ENCODE measurements at places on chromosomes 4 and X.

DNA sequence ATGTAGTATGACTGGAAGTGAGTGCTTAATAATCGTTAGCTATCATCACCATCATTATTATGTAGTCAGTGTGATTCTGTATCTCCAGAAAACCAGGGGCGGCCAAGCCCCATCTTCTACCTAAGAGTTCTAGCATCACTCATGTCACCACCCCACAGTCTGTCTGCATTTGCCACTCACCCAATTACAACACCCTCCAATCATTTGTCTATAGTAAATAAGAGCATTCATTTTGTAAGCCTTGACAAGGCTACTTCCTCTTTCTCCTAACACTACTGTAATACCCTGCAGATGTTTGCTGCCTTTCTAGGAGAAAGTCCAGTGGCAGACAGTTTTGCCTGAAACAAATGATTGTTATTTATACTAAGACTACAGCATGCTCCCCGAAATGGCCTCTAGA lies 15.8 kb upstream of the IL21 start:
- no peak for DNase-seq

- no peak for DNase-seq
These were observed 1.8 kb upstream of the CUL4B start for GRCh38 chrX:120562569-120562926.

DNA sequence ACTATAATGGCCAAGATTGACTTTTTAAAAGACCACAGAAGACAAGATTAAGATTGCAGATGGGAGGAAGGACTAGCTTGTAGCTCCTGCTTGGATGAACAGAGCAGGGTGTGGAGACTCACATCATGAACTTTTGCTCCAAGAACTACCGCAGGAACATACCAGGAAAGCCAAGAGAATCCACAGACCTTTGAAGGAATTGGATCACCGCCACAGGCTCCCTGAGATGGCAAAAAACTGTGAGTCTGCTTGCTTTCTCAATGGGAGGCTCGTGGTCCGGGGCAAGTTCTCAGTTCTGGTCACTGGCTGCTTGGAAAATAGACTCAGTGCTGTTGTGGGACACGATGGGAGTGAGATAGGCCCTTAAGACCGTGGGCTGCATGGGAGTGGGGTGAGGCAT lies 276.6 kb downstream of the CCSER1 start:
- DNase-seq, result no peak

DNA sequence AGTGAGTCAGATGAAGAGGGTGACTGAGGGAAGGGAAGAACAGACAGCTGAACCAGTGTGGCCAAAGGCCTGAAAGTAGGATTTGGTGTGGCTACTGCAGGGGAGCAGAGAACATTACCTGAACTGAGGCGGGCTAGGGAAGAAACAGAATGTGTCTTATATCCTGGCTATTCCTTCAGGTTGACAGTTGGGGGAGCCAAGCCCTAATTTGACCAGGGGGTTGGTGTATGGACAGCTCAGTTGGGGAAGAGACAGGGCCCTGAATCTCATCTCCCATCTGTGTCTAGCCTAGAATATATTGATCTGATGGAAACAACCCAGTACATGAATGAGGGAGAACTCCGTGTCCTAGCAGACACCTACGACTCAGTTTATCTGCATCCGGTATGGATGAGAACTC lies 4.2 kb downstream of the HDAC6 start:
- DNase-seq, result no peak

DNA sequence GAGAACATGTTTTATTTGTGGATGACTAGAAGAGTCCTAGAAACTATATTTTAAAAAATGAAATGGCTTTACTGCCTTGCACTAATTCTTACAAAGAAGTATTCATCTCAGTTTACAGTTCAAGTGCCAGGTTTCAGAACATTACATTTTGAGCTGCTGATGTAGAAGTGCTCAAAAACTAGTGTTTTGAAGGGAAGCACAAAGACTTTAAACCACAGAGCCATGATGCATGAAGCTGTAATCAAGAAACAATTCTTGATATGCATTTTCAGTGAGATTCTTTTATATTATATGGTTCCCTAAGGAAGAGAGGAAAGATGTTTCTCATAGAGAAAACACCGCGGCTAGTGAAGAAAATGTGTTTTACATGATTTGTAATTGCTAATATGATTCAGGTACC lies 1163.0 kb downstream of the RAPGEF2 start:
- no peak for DNase-seq

- DNase-seq, result no peak
These were observed 568.8 kb downstream of the GRID2 start for GRCh38 chr4:92872604-92873003.

DNA sequence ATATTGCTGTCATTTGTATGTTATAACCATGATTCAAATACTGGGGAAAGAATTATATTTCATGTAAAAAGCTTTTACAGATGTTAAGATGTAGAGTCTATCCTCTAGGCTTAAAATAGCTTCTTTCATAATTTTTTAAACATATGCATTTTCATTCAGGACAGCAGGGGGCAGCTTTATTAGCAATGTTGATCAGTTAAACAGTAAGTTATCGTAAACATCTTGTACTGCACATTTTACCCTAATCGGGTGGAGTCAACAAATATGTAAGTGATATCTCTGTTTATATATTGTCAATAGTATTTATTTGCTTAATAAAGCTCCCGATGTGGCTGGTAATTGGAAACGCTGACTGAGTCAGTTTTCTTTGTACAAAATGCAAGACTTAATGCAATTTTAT lies 142.5 kb upstream of the MED14 start:
- no peak for DNase-seq

DNA sequence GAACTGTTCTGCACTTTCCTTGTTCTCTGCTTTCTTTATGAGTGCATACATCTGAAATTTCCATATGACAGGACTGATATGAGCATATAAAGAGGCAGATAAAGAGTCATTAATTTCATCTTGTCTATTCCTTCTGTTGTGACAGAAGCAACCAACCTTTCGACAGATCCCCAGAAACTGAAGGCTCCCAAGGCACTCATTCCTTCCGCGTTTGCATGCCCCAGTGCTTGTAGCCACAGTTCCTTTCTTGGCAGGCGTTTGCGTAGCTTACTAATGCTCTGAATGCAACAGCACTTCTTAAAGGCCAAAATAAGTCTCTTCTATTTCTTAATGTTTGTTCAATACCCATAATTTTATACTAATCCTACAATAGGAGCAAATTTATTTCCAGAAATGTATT lies 94.0 kb upstream of the TBL1X start:
- DNase-seq, result no peak

- DNase-seq, result no peak
These were observed 4.8 kb downstream of the OGT start for GRCh38 chrX:71537743-71538142.

DNA sequence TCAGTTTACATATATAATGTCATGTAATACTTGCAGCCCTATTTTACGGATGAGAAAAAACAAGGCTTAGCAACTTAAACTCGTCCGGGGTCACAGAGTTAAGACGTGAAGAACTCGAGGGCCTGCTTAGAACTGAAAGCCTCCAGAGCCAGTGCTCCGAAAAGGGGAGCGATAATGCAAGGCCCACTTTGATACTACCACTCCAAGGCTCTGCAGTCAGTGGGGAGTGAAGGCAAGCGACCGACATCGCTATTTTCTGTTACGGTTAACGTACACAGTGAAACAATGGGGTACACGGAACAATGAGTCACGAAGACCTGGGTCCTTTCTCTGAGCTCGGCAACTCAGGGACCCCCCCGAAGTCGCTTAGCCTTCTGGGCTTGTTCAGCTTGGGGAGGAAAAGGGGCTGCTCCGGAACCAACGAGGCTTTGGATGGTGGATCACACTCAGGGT lies 965 bp downstream of the PPA2 start:
- no peak for DNase-seq

- peak; percentile 68 for DNase-seq
These were observed 964 bp upstream of the HMGB2 start for GRCh38 chr4:173334891-173335752.

GRCh38 chr4:83728191-83728590 lies 192.3 kb downstream of the GPAT3 start:
- no peak for DNase-seq

DNA sequence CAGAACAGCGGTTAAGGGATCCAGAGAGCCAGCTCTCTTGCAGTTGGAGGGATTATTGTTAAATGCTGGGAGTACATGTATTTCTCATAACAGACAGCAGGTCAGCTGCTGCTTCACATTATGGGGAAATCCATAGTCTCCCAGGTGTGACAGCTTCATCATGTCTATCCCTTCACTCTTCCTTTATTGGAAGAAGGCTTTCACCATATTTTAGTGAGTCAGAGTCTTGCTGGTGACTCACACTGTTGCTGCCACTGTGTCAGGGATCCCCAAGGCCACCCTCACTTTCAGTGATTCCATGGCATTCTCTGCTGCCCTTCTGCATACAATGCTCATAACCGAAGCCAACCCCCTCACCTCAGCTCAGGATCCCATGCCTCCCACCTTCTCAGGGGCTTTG lies 32.9 kb upstream of the PAGE5 start:
- no peak for DNase-seq

- no peak for DNase-seq
These were observed 139.6 kb downstream of the SOWAHB start for GRCh38 chr4:76758290-76758882.

DNA sequence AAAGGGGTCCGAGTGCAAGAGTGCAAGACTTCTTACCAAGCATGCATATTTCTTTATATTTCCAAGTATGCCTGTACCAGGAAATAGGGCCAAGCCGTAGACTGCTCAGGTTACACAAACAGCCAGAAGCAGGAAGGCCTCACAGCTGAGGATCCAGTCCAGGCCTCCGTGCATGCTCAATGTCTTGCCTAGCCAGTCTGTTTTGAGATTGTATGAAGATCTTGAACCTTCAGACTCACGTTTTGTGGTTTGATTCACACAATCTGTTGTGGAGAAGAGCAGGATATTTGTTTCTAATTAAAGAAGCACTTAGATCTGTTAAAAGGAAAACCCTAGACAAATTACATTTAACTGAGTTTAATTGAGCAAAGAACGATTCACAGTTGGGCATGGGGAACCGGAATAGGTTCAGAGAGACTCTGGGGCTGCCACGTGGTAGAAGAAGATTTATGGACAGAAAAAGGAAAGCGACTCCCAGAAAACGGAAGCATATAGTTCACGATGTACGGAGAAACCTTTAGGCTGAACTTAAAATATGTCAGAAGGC lies 1.2 kb downstream of the MGST2 start:
- no peak for DNase-seq

DNA sequence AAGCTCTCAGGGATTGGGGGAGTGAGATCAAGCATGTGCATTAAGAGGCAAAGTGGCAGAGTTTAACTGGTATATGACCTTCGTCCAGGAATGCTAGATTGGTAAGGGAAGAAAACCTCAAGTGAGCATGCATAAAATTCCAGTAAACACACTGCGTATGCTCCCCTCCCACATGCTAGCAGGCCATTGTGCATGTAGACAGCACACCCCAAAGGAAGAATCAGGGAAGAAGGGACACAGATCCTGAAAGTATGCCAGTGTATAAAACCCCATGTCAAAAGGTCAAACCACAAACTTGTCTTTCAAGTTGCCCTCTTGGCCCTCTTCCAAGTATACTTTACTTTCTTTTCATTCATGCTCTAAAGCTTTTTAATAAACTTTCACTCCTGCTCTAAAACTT lies 405.2 kb upstream of the CNKSR2 start:
- DNase-seq, result no peak

GRCh38 chr4:876780-877179 lies 50.9 kb upstream of the CPLX1 start:
- no peak for DNase-seq

GRCh38 chrX:119303137-119303536 lies 67.1 kb downstream of the PGRMC1 start:
- DNase-seq, result no peak

- DNase-seq, result peak; percentile 45
These were observed 745 bp downstream of the TRIM2 start for GRCh38 chr4:153204728-153205648.

DNA sequence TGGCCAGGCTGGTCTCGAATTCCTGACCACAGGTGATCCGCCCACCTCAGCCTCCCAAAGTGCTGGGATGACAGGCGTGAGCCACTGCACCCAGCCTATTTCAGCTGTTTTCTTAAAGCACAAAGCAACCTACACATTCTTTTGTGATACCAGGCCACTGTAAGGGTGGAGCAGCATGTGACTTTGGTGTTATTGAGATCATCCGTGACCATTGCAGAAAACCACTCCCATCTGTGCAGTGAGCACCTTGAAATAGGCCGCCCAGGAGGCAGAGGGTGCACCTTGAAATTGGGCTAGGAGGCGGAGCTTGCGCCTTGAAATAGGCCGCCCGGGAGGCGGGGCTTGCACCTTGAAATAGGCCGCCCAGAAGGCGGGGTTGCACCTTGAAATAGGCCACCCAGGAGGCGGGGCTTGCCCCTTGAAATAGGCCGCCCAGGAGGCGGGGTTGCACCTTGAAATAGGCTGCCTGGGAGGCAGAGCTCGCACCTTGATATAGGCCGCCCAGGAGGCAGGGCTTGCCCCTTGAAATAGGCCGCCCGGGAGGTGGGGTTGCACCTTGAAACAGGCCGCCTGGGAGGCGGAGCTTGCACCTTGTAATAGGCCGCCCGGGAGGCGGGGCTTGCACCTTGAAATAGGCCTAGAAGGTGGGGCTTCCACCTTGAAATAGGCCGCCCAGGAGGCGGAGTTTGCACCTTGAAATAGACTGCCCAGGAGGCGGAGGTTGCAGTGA lies 9.0 kb upstream of the SLC25A6 start:
- DNase-seq, result peak; percentile 21

- DNase-seq, result no peak
These were observed 365.9 kb downstream of the CXXC4 start for GRCh38 chr4:104128850-104129213.

- no peak for DNase-seq
These were observed 58.0 kb downstream of the SMAD1 start for GRCh38 chr4:145539671-145540070.

DNA sequence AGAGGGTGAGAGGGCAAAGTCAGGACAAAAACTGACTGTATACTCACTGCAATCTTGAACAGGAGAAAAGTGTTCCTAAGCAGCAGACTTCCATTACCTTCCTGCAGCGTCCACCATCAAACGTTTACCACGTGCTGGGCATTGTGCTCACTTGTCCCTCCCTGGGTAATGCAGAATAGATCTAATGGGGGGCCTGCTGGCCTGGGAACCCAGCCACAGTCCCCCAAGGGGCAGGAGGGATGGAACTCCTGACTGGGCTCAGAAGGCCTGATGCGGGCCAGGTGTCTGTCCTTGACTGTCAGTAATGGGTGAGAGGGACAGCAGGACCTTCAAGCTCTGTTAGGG lies 37.6 kb upstream of the FAM156A start:
- DNase-seq, result peak; percentile 31

- no peak for DNase-seq
These were observed 28.0 kb upstream of the RBM41 start for GRCh38 chrX:107146670-107147069.

GRCh38 chr4:169566021-169566818 lies 46.2 kb downstream of the NEK1 start:
- DNase-seq, result no peak
